ENCODE measurements at places on chromosomes 7 and 10.

DNA sequence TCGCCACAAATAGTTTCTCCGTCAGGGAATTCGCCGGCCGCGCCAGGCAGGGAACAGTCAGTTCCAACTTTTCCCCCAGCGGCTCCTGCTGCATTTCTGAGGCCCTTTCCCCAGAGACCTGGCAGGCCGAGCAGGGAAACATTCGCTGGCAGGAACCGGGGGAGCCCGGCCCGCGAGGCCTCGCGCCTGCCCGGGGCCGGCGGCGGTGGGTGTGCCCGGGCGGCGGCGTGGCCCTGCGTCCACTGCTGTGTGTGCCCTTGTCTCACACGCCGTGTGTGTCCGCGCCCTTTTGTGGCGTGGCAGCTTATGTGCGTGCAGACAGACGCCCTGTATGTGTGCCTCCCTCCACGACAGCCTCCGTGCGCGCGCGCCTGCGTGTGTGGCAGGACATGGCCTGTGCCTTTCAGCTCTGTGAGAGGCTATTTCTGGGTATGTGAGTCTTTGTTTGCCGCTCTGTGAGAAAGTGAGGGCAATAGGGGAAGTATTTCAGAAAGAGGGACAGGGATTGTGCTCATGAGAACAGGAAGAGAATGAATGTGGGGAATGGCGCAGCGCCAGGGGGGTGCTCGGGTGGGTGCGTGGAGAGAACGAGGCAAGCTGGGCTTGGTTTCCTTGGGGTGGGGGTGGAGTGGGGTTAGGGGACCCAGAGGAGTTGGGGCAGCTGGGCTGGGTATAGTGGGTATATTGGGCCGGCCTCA, 689 bp upstream of the SMARCD3 start:
- peak; percentile 83 for DNase-seq
- peak overlapping the region; percentile 58 for H3K4me3 ChIP-seq
- H3K27me3 ChIP-seq, result no peaks in the 10 kb centered on the region
- peak overlapping the region; percentile 98 for H3K27ac ChIP-seq
- peaks cover 40% of the 10 kb centered on the region for H3K4me1 ChIP-seq
- no peaks in the 10 kb centered on the region for H3K36me3 ChIP-seq

- no peak for DNase-seq
- H3K4me3 ChIP-seq, result no peak overlapping the region
- H3K36me3 ChIP-seq, result no peaks in the 10 kb centered on the region
- no peak overlapping the region for H3K27ac ChIP-seq
- H3K27me3 ChIP-seq, result no peaks in the 10 kb centered on the region
Observed at GRCh38 chr7:135938563-135938962, 38.6 kb downstream of the MTPN start.

GRCh38 chr7:106010331-106010730, 47.3 kb downstream of the CDHR3 start:
- no peaks in the 10 kb centered on the region for H3K27me3 ChIP-seq
- no peak overlapping the region for H3K4me3 ChIP-seq
- no peak for DNase-seq
- no peaks in the 10 kb centered on the region for H3K4me1 ChIP-seq
- H3K36me3 ChIP-seq, result no peaks in the 10 kb centered on the region

GRCh38 chr10:92719991-92720830, 30.5 kb downstream of the HHEX start:
- no peak overlapping the region for H3K4me3 ChIP-seq
- no peaks in the 10 kb centered on the region for H3K36me3 ChIP-seq
- H3K4me1 ChIP-seq, result no peaks in the 10 kb centered on the region

GRCh38 chr10:63396133-63396761, 69.5 kb downstream of the JMJD1C start:
- H3K36me3 ChIP-seq, result no peaks in the 10 kb centered on the region
- no peak for DNase-seq
- no peak overlapping the region for H3K4me3 ChIP-seq
- H3K27ac ChIP-seq, result no peak overlapping the region

DNA sequence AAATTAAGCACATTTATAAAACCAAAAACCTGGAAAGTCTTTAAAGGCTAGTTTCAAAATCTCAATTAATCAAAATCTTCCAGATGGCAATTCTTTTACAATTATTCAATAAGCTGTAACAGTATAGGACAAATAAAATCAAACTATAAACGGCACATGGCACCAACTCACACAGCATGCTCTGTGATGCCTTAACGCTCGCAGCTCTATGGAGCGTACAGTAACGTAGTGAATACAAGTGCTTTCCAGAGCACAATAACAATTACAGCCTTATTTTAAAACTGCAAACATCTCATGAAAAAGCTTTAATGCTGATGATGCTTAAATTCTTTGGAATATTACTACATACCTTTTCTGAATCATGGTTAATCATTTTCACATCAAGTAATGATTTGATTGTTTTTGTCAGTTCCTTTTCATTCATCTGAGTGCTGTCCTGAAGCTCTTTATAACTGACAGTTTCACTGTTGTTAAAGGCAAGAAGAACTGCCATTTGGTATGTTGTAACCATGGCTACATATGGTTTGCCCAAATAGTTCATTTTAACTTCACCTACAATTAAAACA, 74.2 kb downstream of the CUL2 start:
- no peaks in the 10 kb centered on the region for H3K27me3 ChIP-seq
- no peak overlapping the region for H3K27ac ChIP-seq
- no peak for DNase-seq
- H3K4me3 ChIP-seq, result no peak overlapping the region

GRCh38 chr10:82089327-82089726, 214.3 kb downstream of the NRG3 start:
- no peak for DNase-seq
- H3K4me3 ChIP-seq, result no peak overlapping the region
- H3K4me1 ChIP-seq, result no peaks in the 10 kb centered on the region
- no peaks in the 10 kb centered on the region for H3K36me3 ChIP-seq
- no peaks in the 10 kb centered on the region for H3K27me3 ChIP-seq

DNA sequence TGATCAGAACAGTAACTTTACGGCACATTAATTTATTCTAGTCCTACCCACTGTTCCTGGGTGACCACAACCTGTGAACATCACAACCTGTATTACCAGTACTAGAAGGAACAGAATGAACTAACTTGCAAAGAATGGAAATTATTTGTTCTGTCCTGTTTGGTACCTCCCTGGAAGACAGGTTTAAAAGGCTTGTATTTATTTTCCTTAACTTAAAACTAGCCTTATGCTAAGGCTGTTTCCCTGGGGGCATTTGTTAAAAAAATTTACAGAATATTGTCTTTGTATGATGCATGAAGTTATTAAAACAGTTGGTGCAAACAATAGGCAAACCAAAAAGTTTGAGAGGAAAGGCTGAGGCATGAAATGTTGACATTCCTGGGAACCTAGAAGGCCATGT, 132.7 kb downstream of the DNAJC1 start:
- DNase-seq, result no peak
- no peaks in the 10 kb centered on the region for H3K4me1 ChIP-seq
- peaks cover 5% of the 10 kb centered on the region for H3K36me3 ChIP-seq
- no peak overlapping the region for H3K27ac ChIP-seq

DNA sequence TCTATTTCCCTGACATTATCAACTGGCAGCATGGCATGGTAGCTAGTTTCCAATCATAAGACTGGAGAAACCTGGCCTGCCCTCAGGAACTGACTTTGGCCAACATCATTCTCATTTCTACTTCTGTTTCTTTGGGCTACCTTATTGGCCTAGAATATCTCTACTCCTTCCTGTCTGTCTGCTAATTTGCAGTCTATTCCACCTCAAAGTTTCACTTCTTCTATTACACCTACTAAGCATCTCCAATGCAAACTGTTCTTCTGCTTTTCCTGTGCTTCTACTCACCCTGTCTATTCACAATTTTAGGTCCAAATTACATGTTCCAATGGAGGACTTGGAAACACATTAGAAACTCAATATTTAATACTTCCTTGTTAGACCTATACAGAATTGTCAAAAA, 65.6 kb downstream of the ZNF503 start:
- no peak overlapping the region for H3K27ac ChIP-seq
- no peaks in the 10 kb centered on the region for H3K4me1 ChIP-seq
- no peaks in the 10 kb centered on the region for H3K27me3 ChIP-seq
- no peak for DNase-seq
- H3K4me3 ChIP-seq, result no peak overlapping the region
- no peaks in the 10 kb centered on the region for H3K36me3 ChIP-seq

GRCh38 chr7:69402696-69403095, 195.6 kb upstream of the AUTS2 start:
- no peaks in the 10 kb centered on the region for H3K4me1 ChIP-seq
- H3K4me3 ChIP-seq, result no peak overlapping the region
- no peaks in the 10 kb centered on the region for H3K36me3 ChIP-seq
- H3K27ac ChIP-seq, result no peak overlapping the region
- no peak for DNase-seq

DNA sequence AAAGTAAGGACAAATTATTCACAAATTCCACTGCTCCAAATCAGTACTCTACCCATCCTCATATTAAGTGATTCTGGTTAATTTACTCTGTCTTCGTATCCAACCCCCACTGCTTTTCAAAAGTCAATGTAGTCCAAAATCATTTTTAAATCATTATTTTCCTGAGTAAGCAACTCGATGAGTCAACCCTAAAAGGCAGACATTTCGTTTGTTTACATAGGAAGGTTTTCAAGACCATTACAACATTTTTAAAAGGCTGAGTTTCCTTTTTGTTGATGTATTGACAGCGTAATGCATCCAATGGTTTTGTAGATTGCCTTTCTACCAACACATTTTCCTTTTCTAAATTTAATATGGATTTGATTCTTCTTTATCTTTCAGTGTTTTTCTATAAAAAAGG, 523.0 kb upstream of the ANKRD30A start:
- no peaks in the 10 kb centered on the region for H3K36me3 ChIP-seq
- no peak overlapping the region for H3K4me3 ChIP-seq
- H3K27me3 ChIP-seq, result no peaks in the 10 kb centered on the region
- H3K27ac ChIP-seq, result no peak overlapping the region
- H3K4me1 ChIP-seq, result no peaks in the 10 kb centered on the region

DNA sequence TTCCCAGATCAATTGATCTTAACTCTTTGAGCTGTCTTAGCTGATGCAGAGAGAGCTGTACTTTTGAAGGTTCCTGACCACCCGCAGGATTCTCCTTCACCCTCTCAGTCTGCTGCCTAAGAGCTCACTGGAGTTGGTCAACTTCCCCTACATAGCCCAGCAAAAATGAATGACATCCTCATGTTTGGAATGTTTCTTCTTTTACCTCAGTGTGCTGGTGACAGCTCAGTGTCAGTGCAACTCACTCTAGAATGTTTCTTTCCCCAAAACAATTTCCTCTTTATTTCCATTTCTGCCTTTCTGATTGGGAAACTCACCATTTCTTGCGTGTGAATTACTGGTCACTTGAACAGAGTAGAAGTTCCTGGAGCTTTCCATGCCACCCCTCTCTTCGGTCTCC, 48.7 kb downstream of the LSMEM1 start:
- no peak for DNase-seq
- H3K4me3 ChIP-seq, result no peak overlapping the region
- H3K4me1 ChIP-seq, result no peaks in the 10 kb centered on the region
- no peaks in the 10 kb centered on the region for H3K36me3 ChIP-seq
- no peak overlapping the region for H3K27ac ChIP-seq

- DNase-seq, result no peak
- H3K27me3 ChIP-seq, result no peaks in the 10 kb centered on the region
- no peaks in the 10 kb centered on the region for H3K4me1 ChIP-seq
- no peak overlapping the region for H3K27ac ChIP-seq
- no peaks in the 10 kb centered on the region for H3K36me3 ChIP-seq
Observed at GRCh38 chr7:17033245-17033644, 151.5 kb upstream of the AGR3 start.

GRCh38 chr7:142024547-142024946, 28.9 kb downstream of the MGAM start:
- DNase-seq, result no peak
- no peak overlapping the region for H3K4me3 ChIP-seq
- H3K36me3 ChIP-seq, result no peaks in the 10 kb centered on the region
- H3K27ac ChIP-seq, result no peak overlapping the region

- no peaks in the 10 kb centered on the region for H3K27me3 ChIP-seq
- no peaks in the 10 kb centered on the region for H3K4me1 ChIP-seq
- no peak for DNase-seq
Observed at GRCh38 chr10:6875269-6875865, 295.3 kb upstream of the PRKCQ start.

- no peak overlapping the region for H3K4me3 ChIP-seq
- H3K36me3 ChIP-seq, result no peaks in the 10 kb centered on the region
- no peak for DNase-seq
- H3K27me3 ChIP-seq, result no peaks in the 10 kb centered on the region
Observed at GRCh38 chr7:26328498-26329390, 37.1 kb downstream of the SNX10 start.

DNA sequence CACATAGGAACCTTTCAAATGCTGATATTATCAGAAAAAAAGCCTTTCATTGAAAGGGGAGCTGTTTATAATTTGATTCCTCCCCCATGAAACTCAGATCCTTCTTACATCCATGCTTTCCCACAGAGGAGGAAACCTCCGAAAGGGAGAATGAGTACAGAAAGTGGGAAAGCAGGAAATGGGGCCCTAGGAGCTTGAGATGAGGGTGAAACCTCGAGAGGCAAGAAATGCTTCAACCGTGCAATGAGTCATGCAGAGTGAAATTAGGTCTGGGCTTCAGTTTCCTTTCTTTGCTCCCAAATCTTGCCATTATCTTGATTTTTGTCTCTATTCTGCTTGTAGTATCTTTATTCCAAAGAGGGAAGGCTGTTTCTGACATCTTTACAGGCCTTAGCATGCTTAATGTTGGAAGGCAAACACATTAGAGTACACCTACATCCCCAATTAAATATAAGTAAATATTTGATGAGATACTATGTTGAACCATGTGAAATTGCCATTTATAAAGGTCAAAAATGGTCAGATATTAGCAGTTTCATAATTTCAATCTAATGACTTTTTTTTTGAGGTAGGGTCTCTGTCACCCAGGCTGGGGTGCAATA, 79.1 kb downstream of the NAMPT start:
- DNase-seq, result no peak
- H3K4me3 ChIP-seq, result no peak overlapping the region
- no peaks in the 10 kb centered on the region for H3K36me3 ChIP-seq
- no peaks in the 10 kb centered on the region for H3K4me1 ChIP-seq
- no peak overlapping the region for H3K27ac ChIP-seq
- no peaks in the 10 kb centered on the region for H3K27me3 ChIP-seq

DNA sequence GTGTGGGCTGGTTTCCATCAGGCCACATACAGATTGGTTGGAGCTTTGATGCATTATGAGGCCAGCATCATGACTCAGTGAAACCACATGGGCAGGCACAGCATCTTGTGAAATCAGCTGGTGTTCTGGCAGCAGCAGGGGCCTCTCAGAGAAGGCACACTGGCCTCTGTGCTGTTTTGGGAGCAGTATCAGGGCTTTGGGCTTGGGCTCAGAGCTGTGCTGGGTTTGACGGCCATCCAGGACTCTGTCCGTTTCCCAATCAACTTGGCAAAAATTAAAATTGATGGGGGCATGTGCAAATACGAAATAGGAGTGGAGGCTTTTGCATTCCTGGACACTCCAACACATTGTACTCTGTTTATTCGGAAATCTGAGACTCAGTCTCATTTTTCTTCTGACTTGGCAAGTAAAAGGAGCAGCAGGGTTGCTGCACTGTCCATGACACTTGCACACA, 190.9 kb downstream of the BMPER start:
- H3K27me3 ChIP-seq, result no peaks in the 10 kb centered on the region
- no peak overlapping the region for H3K4me3 ChIP-seq

Data from heart left ventricle (tissue), 16 donors.